Central memory CD8-positive, alpha-beta T cell (primary cell): ENCODE measurements at places on chromosomes 2 and 18.

GRCh38 chr18:5294457-5295230 is 882 bp downstream of the ZBTB14 start:
- peak; percentile 52 for DNase-seq

- DNase-seq = no peak
Measured at GRCh38 chr18:38470421-38470820, 904.8 kb upstream of the CELF4 start.

- peak; percentile 31 for DNase-seq
Measured at GRCh38 chr2:240232961-240233884, 92.8 kb upstream of the OTOS start.

GRCh38 chr2:47026748-47027534 is 111.3 kb upstream of the MCFD2 start:
- DNase-seq = no peak

- DNase-seq = no peak
Measured at GRCh38 chr18:51028201-51028805, 1.7 kb upstream of the SMAD4 start.

DNA sequence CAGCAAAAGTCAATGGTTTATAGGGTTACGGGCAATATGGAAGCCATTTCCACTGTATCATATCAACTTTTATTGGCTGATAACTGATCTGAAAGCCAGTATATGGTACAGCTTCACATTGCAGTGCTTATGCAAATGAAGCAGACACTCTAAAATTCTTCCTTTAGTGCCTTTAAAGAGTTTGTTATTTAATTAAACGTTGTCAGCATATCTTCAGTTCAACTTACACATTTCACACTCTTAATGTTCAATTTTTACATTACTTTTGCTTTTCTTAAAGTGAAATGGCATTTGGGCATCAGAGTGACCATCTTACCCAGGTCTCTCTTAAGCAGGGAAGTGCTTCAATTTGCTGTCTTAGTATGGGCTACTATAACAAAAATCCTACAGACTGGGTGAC is 420.1 kb downstream of the NCKAP5 start:
- DNase-seq = no peak

GRCh38 chr2:193776988-193777387 is 1582.3 kb upstream of the TMEFF2 start:
- DNase-seq = no peak

DNA sequence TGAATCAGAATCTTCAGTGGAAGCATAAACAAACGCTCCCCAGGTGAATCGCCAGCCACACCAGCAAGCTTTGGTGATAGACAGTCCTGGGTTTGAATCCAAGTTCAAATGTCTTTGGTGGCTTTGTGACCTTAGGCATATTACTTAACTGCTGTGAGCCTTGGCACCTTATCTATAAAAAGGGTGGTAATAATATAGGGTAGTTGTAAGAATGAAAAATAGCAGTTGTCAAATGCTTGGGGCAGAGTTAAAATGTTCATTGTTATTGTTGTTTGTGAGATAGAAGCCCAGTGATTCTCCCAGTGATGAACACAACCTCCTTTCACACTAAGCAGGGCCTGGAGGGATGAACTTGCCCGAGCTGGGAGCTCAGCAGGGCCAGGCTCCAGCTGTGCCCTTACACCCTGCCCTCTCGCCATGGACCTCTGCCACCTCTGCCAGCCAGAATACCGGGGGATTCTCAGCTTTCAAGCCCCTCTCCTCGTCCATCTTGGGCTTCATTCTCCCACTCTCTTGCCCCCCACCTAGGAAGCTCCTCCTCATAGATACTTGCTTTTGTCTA is 6.1 kb upstream of the TMBIM1 start:
- DNase-seq = no peak

- DNase-seq = no peak
Measured at GRCh38 chr2:105776560-105776928, 31.8 kb downstream of the NCK2 start.

DNA sequence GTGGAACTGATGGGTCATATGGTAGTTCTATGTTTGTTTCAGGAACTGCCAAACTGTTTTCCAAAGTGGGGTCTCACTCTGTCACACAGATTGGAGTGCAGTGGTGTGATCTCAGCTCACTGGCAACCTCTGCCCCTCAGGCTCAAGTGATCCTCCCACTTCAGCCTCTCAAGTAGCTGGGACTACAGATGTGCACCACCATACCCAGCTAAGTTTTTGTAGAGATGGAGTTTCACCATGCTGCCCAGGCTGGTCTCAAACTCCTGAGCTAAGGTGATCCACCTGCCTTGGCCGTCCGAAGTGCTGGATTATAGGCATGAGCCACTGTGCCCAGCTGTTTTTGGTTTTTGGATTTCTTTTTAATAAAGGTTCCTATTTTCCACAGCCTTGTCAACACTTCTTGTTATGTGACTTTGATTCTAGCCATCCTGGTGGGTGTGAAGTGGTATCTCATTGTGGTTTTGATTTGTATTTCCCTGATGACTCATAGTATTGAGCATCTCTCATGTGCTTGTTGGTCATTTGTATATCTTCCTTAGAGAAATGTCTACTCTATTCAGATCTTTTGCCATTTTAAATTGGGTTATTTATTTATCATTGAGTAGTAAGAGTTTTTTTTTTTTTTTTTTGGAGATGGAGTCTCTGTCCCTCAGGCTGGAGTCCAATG is 22.8 kb downstream of the NPC1 start:
- no peak for DNase-seq

DNA sequence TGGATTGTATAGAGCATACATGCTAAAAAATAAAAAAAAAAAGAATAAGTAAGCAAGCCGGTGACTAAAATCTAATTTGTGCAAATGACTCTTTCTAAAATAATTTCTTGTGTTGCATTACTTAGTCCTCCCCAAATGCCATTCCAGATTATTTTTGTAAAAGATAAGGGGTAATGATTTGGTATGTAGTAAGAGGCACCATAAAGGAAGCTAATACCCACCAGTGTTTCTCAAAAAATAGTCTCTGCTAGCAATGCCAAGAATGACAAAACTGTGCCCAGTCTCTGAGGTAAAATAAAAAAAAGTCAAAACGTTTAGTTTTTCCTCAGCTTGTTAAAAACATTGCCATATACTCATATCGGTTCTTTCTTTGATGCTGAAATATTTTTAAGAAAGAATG is 2.7 kb downstream of the METTL5 start:
- no peak for DNase-seq

- DNase-seq = no peak
Measured at GRCh38 chr18:21366896-21367295, 124.9 kb downstream of the GREB1L start.

DNA sequence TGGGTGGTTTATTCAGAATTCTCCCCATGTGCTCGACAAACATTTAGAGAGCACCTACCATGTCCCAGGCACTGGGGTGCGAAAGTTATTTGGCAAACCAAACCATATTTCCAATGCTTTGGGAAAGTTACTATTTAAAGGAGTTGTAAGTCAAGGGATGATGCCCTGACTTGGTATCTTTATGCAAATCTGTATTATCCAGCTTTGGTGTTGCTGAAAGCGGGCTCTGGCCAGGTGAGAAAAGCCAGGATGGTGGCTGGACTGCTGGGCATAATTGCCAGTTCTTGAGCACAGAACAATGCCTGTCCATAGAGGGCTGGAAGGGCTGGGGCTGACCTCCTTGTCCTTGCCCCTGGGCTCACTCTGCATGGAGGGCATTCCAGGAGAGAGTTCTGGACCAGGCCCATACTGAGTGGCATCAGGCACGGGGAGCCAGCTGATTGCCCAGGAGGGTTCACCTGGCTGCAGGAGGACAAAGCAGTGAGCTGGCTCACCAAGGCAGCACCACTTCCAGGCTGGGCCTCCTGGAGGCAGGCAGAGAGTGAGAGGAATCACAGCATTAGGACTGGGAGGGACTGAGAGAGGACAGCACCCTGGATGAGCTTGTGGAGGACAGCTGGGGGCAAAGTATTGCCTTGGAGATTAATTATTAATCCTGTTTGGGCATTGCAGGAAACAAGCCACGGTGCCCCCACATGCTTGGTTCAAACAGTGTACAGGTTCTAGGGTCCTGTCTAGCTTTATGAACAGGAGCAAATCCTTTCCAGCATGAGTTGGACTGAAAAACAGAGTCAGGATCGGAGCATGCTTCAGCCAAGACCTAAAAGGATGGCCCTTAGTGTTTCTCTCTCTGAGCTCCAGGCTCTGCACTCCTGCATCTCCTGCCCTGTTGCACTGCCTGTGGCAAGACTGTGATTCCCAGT is 7.1 kb downstream of the KHK start:
- DNase-seq = no peak

- DNase-seq = no peak
Measured at GRCh38 chr18:13625355-13625754, 101.0 kb downstream of the FAM210A start.

GRCh38 chr2:88626171-88627054 is 851 bp downstream of the EIF2AK3 start:
- DNase-seq = peak; percentile 28

- no peak for DNase-seq
Measured at GRCh38 chr18:26764177-26764576, 101.3 kb downstream of the AQP4 start.

- DNase-seq = no peak
Measured at GRCh38 chr2:203279288-203279687, 40.5 kb downstream of the CYP20A1 start.

- no peak for DNase-seq
Measured at GRCh38 chr2:200603972-200604371, 18.2 kb downstream of the AOX1 start.

DNA sequence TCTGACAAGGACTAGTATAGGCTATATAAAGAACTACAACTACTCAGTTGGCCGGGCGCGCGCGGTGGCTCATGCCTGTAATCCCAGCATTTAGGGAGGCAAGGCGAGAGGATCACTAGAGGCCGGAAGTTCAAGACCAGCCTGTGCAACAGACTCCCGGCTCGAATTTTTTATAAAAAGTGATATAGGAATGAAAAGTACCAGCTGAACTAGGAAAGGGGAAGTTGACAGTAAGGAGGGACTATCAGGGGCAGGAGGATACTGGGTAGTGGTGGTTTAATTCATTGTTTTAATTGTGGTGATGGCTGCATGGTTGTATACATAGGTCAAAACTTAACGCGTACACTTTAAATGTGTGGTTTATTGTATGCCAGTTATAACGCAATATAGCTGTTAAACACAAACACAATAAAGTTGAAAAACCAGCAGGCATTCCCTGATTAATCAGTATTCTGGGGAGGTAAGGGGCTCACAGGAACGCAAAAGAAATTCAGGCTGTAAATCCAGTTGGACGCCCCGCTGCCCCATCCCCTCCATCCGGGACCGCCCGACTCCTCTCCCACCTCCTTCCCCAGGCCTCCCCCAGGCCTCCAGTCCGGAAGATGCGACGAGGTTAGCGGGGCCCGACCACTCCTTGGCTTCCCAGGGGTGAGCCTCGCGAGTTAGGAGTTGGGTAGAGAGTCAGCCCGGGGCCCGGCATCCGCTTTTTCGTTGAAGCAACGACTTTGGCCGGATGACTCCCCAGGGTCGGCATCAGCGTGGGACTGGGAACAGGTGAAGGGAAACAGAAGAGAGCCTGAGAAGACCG is 746 bp upstream of the POLR1B start:
- DNase-seq = no peak

GRCh38 chr2:105634198-105634597 is 110.5 kb upstream of the NCK2 start:
- DNase-seq = no peak

GRCh38 chr2:105179469-105180372 is 61.8 kb upstream of the GPR45 start:
- DNase-seq = no peak

DNA sequence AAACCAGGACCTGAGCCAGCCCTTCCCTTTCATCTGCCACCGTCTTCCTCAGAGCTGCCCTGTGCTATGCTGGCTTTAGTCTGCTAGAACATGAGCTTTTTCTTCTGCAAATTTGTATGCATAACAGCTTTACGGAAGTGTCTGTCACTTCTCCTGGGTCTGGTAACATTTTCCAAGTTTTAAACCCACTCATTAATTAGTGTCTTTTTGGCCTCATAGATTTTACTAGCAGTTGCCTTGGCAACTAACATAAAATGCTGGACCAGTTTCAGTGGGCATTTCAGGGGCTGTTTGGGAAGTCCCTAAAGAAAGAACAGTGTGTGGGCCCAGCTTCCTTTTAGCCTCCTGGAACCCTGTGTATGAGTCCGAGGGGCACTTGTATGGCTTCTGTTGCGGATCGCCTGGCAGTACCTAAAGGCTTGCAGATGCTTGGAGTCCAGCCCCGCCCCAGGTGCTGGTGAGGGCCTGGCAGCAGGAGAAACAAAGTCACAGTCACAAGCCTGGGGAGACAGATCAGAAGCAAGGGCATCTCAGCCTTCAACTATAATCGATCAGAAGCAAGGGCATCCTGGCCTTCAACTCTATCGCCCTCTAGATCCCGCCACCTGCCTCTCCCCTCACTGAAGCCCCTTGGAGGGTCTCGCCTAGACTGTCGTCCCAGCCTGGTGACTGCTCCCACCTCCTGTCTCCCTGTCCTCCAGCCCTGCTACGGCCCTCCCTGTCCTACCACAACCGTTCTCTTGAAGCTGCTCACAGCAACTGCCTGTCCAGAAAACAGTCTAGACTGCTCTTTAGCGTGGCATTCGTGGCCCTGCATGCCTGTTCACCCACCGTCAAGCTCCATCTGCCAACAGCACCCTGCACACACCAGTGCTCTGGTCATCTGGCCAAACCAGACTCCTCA is 36.8 kb upstream of the MAPRE3 start:
- no peak for DNase-seq

DNA sequence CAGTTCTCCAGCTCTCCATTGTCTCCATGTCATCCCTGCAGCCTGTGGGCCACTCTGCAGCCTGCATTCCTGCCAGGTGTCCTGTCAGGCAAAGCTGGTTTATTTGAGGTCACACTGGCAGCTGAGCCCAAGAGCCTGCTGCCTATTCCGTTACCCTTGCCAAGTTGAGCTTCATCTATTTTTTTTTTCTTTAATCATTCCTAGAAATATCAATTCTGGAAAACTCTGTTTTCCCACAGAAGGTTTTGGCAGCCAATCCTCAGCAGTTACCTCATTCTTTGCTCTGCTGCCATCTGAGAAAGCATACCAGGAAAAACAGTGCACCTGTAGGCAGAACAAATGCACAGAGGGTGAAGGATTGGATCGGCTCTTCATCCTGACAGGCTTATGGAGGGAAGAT is 411.0 kb upstream of the ACVR2A start:
- no peak for DNase-seq

DNA sequence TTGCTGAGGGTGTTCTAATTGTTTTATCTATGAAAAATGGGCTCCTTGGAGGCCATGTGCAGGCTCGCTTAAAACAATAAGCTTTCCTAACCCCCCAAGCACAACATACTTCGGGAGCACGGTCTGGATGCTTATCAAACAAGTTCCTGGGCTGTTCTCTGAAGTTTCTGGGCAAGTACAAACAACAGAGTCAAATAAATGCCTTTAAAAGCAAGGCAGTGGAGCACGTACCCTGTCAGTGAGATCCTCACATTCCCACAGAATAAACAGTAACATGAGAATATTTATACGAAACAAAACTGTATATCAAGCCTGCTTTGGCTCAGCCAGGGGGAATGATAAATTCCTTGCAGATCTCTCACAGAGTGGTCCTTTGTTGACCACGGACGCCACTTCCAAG is 44.8 kb downstream of the FTCDNL1 start:
- no peak for DNase-seq

GRCh38 chr2:177717831-177718618 is 325.5 kb downstream of the AGPS start:
- no peak for DNase-seq
